ENCODE measurements at places on chromosomes 1 and 21. TPM values are rescaled to one million over a fixed set of nuclear protein-coding genes. Genes with fewer than 3 reads are reported as not detected.

The SYT14 gene
- 0.03 TPM for total RNA-seq

The TEKT2 gene
- not detected for total RNA-seq

The SMCP gene
- not detected for total RNA-seq

The BACE2 gene
- total RNA-seq: 20.0 TPM

All from cardiac septum (tissue), 1 donor.